HL-60 (cell line): ENCODE measurements at places on chromosomes 5 and 9.

DNA sequence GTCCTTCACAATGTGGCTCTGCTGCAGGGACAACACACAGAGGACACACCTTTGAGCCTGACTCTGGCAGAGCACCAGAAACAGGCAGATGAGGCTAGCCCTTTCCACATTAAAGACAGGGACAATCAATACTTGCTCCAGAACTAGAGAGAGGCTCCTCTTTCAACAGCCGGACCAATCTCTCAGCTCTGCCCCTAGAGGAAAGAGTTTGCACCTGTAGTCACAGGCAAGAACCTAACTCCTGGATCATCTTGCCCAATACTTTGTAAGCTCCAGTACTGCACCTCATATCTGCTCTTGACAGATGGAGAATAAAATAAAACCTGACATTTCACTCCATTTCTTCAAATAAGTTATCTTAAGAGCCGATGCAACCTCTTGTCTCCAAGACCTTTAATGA lies 52.1 kb downstream of the EPB41L4A start:
- no peak for DNase-seq

DNA sequence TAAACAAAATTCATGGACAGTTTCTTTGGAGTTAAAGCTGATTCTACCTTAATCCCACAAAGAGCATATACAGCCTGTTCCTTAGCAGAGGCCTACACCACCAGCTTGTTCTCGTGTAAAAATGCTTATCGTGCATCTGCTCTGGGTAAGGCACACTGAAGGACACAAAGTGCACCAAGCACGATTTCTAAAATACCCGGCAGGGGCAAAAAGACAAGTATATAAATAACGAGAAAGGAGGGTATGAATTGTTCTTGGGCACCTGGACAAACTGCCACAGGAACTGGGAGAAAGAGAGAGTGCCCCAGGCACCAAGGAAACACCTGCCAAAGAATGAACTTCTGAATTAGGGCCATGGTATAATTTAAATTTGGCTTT lies 25.3 kb downstream of the NSUN2 start:
- no peak for DNase-seq

DNA sequence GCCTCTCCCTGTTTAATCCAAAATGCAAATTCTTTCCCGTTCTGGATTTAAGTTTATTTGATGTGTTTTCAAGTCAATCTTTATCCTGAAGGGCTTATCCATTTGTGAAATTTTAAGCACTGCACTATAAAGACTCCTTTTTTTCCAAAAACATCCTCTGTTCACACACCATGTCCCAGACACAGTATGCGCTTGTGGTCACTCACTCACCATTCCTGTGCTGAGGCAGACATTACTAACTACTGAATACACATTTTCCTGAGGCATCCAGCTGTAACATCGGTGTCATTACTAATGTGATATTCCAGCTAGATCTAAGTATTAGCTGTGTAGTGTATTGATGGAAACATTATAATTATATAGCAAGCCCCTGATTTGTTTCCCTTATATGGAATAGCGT lies 298.4 kb downstream of the KCTD16 start:
- DNase-seq, result no peak

- DNase-seq, result no peak
These were observed 272.6 kb downstream of the ENC1 start for GRCh38 chr5:74367934-74368333.
